Endothelial cell (in vitro differentiated cells): ENCODE measurements at places on chromosomes 2 and 18. TPM values are rescaled to one million over a fixed set of nuclear protein-coding genes. Genes with fewer than 3 reads are reported as not detected.

The SPC25 gene
- 6.2 TPM for total RNA-seq

The REG3G gene
- total RNA-seq = not detected

The CCDC141 gene
- total RNA-seq = 0.67 TPM

The DYSF gene
- total RNA-seq = 566 TPM

The CREB1 gene
- total RNA-seq = 76.8 TPM

The DNAJC5G gene
- total RNA-seq = not detected

The MFSD2B gene
- not detected for total RNA-seq

The HOXD13 gene
- not detected for total RNA-seq

The SPTBN1 gene
- 983 TPM for total RNA-seq

The NAT8 gene
- total RNA-seq = not detected

The RETSAT gene
- total RNA-seq = 37.0 TPM

The GREB1 gene
- total RNA-seq = 35.9 TPM

The HOXD11 gene
- not detected for total RNA-seq

The AQP12A gene
- total RNA-seq = not detected

DNA sequence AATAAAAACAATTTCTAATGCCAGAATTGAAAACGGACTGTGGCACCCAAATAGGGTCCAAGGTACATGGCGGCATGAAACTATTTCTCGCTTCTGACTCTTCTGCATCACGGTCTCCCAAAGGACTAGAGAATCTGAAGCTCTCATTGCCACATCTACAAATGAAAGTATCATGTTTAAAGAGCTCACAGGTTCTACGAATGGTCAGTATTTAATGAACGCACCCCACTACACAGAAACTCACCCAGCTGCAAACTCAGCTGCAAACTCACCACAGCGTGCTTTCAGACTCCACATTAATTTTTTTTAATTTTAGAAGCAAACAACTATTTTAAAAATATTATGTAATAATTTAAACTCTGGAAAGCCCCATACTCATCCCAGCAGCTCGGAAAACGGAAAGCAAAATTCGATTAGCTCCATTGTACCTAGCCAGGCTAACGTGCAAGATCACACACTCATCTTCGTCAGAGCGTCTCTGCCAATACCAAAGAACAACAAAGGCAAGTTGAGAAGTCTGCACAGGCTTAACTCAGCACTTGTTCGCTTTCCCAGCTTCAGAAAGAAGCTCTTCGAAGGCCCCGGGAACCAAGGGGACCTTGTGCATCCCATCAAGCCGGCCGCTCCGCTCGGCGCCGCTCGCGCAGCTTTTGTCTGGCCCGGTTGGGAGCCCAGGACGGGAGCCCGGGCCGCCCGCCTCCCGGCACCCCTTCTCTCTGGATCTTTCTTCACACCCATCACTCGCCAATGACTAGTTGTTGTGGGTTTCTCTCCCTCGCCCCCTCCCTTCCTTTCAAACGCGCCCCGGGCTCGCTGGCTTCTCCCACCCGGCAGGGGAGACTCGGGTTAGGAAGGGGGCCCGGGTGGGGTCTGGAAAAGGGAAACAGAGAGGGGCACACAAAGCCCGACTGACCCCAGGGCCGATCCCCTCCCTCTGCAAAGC, 785 bp downstream of the CLASP1 start:
- DNase-seq = peak; percentile 58

GRCh38 chr2:110785439-110785838, 53.1 kb downstream of the ACOXL start:
- no peak for DNase-seq

GRCh38 chr2:109206569-109207146, 77.7 kb downstream of the SH3RF3 start:
- DNase-seq = no peak

DNA sequence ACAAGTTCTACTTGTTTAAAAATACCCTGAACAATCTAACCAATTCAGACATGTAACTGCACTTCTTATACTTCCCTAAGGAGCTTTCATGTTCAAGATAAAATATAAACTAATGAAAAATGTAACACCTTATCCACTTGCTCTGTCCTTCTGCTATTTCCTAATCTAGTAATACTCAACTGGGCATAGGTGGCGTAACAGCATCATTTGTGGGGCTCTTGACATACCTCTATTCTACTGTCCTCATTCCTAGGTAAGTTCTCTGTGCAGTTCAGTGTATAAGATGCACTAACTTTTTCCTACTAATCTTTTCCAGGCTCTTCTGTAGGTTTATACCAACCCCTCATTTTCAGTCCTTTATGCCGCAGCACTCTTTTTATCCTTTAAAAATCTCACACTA, 36.7 kb downstream of the PRKD3 start:
- DNase-seq = no peak

GRCh38 chr2:75424936-75425619, 135.7 kb downstream of the EVA1A start:
- DNase-seq = no peak

DNA sequence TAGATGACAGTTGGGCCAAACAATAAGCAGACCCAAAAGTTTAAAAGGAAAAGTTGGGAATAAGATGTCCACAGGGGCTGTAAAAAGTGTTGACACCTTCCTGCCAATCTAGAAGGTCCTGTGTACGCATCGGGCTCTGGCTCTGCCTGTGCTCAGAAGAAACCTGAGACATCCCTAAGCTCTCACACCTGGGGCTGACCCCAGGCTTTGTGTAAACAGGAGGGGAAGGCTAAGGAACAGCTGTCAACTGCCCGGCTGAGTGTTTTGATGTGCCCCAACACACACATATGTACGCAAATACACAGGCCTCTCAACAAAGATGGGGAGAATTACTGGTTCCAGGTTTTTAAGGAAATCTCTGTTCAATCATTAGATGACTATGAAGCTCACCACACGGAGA, 59.5 kb downstream of the TMEM131 start:
- DNase-seq = no peak

- DNase-seq = no peak
Observed at GRCh38 chr18:60406721-60407120, 34.1 kb upstream of the MC4R start.

DNA sequence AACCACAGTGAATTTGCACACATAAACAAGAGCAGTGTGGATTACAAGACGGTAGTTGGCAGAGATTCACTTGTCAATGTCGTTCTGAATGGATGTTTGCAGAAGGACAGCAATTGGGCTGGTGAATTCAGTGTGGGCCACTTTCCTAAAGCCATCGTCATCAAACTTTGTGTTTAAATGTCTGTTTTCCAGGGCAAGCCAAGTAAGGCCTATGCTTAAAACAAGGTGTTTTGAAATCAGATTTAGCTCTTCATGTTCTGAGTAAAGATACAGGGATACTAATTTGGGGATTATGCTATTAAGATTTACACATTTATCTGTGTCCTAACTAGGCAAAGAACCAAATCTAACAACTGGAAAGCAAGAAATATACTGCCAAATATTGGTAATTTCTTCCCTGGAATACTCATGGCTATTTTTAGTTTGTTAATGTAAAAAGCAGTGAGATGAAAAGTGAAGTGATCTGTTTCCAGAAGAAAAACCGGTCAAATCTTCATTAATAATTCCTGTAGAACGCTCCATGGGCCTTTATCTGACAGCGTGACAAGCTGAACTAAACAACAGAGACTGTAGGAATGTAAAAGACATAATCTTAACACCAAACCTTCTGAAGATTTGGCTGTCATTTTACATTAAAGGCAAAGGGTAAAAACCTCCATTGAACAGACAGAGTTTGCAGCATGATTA, 175.7 kb downstream of the ICOS start:
- no peak for DNase-seq

DNA sequence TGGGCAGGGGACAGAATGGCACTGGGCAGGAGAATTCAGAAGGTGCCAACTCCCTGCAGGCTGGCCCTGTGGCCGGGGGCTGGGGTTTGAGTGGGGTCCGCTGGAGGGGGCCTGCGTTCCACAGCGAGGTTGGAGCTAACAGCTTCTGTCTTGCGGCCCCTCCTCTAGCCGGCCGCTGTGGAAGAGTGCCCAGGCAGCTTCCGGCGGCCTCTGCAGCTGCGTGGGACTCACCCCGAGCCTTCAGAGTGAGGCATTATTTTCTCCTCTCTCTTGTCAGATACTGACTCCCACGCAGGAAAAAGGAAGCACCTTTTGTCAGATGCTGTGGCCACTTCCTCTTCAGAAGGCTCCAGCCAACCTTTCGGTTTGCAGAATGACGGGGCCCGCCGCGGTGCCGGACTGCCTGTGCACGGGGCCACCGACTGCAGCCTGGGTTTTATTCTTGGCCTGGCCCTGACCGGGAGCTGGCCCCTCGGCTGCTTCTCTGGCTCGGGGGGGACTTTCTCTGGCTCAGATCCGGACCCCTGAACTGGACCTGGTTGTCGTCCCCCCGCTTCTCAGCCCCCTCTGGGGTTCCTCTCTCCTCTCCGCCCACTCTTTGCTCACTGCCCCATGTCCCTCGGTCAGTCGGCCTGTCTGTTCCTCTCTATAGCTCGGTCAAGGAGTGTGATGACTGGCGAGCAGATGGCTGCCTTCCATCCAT, 40.1 kb downstream of the ARHGAP25 start:
- DNase-seq = peak; percentile 43

- DNase-seq = no peak
Observed at GRCh38 chr18:48914581-48915251, 36.0 kb downstream of the SMAD7 start.

GRCh38 chr18:47809420-47809819, 121.0 kb downstream of the SMAD2 start:
- DNase-seq = no peak

DNA sequence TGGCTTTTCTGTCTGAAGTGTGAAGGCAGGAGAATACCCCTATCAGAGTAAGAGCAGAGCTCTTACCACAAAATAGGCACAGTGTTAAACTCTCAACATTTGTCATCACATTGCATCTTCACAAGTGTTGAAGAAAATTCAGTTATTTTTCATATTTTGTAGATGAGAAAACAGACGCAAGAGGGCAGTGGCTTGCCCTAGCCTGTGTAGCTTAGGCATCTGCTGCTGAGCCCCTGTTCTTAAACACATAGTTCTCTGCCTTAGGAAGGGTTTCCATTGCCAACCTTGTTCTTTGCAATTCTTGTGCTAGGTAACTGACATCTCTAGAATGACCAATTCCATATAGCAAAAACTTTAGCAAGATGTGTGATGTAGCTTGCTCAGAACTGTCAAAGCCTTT, 112.7 kb upstream of the RMDN2 start:
- DNase-seq = no peak

DNA sequence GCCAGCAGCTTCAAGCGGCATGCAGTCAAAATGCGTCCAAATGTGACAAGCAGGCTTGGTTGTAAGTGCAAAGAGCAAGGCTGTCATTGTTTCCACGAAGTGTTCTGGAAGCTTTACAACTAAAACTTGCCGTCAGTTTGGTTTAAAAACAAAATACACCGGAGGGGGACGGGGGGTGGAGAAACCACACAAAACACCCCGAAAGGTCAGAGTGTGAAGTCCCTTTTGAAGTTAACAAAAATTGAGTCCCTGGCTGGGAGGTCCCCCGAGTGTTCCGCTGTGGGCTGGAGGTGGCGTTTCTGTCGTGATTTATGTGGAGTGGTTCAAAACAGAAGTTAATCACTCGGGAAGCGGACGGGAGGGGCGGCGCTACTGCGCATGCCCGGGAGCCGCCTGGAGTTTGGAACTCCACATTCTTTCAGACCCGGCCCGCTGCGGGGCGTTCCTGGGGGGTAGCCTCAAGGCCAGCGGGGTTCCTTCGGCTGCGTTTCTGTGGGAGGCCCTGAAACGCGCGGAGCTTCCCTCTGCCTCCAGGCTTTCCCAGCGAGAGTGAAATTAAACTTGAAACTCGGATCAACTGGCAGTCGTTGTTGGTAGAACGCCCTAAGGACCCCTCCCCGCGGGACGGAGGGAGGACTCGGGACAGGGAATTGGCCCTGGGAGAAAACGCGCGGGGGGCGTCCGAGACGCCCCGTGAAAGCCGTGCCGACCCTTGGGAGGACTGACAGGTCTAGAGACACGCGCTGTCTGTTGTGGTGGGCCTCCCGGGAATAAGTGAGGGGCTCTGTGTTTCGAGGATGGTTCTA, 1.4 kb downstream of the TGIF1 start:
- DNase-seq = peak; percentile 87

GRCh38 chr2:188449971-188450370, 158.3 kb downstream of the GULP1 start:
- DNase-seq = no peak

GRCh38 chr18:8937160-8938094, 165.1 kb upstream of the NDUFV2 start:
- no peak for DNase-seq

DNA sequence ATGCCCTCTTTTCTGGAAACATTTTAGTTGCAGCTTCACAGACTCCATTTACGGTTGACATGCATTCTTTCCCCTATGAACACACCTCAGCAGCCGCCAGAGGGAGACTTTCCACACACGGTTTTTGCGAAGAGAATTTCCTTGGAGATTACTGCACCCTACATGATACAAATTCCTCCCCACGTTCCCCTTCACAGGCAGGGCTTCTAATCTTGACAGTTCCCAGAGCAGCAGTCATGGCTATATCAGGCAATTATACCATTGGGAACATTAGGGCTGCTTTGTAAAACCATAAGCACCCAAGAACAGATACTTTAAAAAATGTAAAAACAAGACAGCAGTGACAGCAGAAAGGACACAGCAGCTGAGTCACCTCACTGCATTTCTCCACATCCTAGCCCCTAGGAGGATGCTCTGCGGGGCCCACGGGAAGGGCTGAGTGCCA, 253.8 kb downstream of the TGIF1 start:
- peak; percentile 62 for DNase-seq

DNA sequence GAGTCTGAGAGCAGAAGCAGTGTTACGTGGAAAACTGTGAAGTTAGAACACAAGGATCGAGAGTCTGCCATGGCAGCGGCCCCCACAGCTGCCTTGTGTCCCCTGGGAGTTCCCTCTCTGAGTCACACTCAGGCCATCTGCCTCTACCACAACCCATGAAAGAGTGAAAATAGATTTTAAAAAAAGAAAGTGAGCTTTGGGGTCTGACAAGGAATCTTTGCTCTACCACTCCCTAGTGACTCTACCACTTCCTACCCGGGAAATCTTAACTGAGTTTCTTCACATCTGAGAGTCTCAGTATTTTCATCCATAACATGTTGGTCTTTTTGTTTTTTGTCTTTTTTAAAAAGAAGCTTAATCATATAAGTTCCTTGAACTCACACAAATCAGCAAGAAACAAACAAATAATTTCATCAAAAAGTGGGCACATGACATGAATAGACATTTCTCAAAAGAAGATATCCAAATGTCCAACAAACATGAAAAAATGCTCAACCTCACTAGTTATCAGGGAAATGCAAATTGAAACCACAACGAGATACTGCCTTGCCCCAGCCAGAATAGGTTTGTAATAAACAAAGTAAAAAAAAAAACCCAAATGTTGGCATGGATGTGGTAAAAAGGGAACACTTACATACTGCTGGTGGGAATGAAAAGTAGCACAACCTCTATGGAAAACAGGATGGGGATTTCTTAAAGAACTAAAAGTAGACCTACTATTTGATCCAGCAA, 2.4 kb upstream of the MSGN1 start:
- DNase-seq = no peak

DNA sequence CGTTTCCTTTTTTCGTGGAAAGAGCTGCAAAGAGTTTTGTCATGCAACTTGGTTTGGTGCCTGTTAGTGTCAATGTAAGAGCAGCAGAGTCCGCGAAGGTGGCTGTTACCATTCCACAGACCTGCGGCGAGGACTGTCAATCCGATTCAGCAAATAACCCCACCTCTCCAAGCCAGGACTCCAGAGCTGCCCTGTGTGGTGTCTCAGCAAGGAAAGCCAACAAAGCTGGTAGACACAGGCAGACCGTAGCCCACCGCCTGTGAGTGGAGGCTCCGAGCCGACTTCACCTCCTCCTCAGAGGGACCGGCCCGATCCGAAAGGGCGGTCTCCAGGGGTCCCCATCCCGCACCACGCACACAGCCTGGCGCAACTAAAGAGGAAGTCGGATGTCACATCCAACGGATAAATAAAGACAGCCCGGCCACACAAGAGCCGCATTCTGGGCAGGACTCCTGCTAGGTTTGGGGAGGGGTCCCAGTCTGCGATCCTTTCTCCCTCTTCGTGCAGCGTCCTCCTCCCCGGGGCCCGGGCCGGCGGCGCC, 819 bp downstream of the ANKRD44 start:
- DNase-seq = peak; percentile 26
